ENCODE measurements at places on chromosomes 11 and 22. TPM values are rescaled to one million over a fixed set of nuclear protein-coding genes. Genes with fewer than 3 reads are reported as not detected.

The OR5B3 gene
- not detected for total RNA-seq

The ISX gene
- total RNA-seq, result not detected

The UBASH3B gene
- 24.2 TPM for total RNA-seq

The HMBS gene
- total RNA-seq, result 5.8 TPM

The CHRM1 gene
- total RNA-seq, result not detected

The SORL1 gene
- 2.0 TPM for total RNA-seq

The DBX1 gene
- not detected for total RNA-seq

The MMP13 gene
- not detected for total RNA-seq

The MUC15 gene
- not detected for total RNA-seq

The TEX54 gene
- not detected for total RNA-seq

The SMIM35 gene
- total RNA-seq, result not detected

The TTC38 gene
- 22.2 TPM for total RNA-seq

The TMA7B gene
- total RNA-seq, result not detected

The NXPE1 gene
- total RNA-seq, result not detected

The APOBEC3C gene
- 12.8 TPM for total RNA-seq

The KCTD17 gene
- total RNA-seq, result 22.1 TPM

The EMSY gene
- total RNA-seq, result 11.8 TPM

The HEPACAM gene
- not detected for total RNA-seq

The CNIH2 gene
- 0.37 TPM for total RNA-seq

The TNRC6B gene
- 21.8 TPM for total RNA-seq
